NCI-H748 treated with DMSO at 0.1 percent for 48 hours (cell line): ENCODE measurements at places on chromosomes 16 and 17.

GRCh38 chr16:56048425-56049105 is 142.7 kb upstream of the GNAO1 start:
- no peak for DNase-seq

DNA sequence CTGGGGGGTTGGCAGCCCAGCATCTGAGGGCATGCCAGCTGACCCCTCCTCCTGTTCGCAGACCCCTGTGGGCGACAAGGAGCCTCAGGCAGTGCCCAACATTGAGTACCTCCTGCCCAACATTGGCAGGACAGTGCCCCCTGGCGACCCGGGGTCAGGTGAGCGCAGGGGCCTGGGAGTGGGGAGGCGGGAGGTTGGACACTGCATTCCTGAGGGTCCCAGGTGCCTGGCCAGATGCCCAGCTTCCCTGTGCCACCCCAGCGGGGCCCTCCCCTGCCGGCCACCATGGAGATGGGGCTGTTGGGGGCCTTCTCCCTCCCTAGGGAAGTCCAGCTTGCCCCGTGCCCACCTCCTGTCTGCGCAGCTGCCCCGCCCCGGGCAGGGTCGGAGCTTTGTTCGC is 70.1 kb downstream of the ARHGAP23 start:
- DNase-seq: no peak

GRCh38 chr17:44110823-44111633 is 12.4 kb downstream of the HDAC5 start:
- peak; percentile 63 for DNase-seq

DNA sequence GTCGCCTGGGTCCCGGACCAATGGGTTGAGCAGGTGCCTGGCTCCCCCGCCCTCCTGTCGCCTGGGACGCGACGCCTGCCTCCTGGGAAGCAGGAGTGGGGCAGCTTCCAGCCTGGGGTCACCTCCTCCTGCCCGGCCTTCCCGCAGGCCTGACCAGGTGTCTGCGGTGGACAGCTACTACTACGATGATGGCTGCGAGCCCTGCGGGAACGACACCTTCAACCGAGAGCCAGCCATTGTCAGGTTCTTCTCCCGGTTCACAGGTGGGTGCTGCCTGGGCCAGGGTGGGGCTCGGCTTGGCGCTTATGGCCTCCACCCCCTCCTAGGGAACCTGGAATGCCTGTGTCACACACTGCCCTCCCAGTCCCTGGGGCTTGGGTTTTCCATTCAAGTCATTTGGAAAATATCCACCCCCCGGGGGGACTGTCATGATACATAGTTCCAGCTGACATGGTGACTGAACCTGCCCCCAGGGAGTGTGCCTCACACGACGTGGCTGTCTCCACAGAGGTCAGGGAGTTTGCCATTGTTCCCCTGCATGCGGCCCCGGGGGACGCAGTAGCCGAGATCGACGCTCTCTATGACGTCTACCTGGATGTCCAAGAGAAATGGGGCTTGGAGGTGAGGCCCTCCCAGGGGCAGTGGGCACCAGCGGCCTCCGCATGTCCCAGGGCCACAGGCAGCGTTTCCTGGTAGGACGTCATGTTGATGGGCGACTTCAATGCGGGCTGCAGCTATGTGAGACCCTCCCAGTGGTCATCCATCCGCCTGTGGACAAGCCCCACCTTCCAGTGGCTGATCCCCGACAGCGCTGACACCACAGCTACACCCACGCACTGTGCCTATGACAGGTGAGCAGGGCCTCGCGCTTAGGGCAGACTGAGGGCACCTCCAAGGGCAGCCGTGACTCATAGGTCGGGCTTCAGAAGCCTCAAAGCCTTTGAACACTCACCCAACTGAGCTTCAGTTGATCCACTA is 2.3 kb downstream of the DNASE1 start:
- no peak for DNase-seq

DNA sequence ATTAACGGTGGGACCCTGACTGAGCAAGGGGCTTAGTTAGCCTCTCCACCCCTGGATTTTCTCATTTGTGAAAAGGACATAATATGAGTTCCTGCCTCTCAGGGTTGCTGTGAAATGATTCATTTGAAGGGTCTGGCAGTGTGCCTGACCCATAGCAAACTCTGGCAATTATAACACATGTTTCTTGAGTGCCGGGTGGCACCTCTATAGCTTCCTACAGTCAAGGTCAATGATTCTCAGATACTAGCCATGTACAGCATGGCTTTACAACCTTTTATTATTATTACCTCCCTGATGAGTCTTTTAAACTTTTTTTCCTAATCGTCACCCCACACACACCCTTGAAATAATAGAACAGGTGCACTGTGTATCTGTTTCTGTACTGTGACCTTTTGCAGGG is 42.1 kb downstream of the TMEM114 start:
- DNase-seq: no peak

GRCh38 chr17:11997147-11997971 is at the start of gene ZNF18:
TSS of gene ZNF18 (minus strand) at chr17:11997475. CDS start at chr17:11992829, 4,646 bp downstream.
- DNase-seq: peak; percentile 88

DNA sequence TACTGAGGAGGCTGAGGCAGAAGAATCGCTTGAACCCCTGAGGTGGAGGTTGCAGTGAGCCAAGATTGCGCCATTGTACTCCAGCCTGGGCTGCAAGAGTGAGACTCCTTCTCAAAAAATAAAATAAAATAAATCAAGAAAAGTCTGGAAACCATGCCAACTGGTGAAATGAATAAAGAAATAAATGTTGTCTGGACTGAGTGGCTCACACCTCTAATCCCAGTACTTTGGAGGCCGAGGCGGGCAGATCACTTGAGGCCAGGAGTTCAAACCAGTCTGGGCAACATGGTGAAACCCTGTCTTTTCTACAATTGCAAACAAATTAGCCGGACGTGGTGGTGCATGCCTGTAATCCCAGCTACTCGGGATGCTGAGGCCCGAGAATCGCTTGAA is 744 bp upstream of the LRRC37A3 start:
- no peak for DNase-seq

- DNase-seq: no peak
Measured at GRCh38 chr17:57557416-57557815, 187.7 kb downstream of the CCDC182 start.

GRCh38 chr17:50909765-50910605 is 43.8 kb upstream of the TOB1 start:
- DNase-seq: no peak

- DNase-seq: no peak
Measured at GRCh38 chr17:32515677-32516383, 29.0 kb downstream of the CDK5R1 start.

DNA sequence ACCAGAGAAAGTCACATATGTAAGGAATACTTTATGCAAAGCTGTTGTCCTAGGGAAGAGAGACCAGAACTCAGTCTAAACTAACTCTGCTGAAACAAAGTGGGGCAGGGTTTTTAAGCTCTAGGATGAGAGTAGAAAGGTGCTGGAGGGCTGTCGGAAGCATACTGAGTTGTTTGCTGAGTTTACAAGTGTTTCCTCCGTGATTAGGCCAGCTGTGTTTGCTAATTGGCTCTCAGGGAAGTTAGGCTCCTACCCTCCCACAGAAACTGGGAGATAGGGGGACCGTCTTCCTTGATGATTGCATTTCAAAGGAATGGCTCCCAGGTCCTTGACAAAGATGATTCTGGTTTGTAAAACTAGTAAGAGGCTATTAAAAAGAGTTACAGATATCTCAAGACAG is 24.4 kb upstream of the CRYM start:
- no peak for DNase-seq

- peak; percentile 29 for DNase-seq
Measured at GRCh38 chr17:56939869-56940484, 20.9 kb downstream of the COIL start.

DNA sequence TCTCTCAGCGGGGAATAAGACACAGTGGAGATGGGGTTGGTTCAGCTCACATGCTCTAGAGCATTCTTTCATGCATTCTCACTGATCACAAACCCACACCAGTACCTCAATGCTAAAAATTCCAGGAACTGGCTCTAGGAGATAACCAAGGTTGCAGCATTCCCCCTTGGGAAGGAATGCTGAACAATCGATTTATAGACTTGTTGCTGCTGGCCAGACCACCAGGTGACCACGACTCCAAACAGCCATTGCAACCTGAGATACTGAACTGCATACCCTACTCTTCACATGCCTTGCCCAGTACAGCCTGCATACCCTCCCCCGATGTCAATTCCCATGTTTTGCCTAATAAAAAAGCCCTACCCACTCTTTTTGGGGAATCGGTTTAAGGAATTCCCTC is 75.1 kb upstream of the GPRC5B start:
- DNase-seq: no peak

- DNase-seq: no peak
Measured at GRCh38 chr17:59190806-59191205, 19.0 kb upstream of the SMG8 start.

DNA sequence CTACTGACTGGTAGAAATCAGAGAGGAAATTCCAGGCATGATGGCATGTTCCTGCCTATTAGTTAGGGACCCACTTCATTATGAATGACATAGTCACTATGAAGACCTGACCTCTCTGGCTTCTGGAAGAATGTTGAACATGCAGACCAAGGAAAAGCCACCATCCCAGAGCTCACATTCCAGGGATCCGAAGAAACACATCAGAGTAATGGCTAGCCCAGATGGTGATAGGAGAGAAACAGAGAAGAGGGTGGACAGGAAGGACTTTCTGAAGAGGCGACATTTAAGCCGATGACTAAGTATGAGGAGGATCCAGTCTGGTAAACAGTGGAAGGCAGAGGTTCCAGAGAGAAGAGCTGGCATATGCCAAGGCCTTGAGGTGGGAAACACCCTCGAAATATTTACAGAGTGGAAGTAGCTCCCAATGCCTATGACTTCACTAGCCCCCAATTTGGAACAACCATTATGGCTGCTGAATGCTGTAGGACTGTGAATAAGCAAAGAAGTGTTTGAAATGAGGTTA is 216.2 kb downstream of the RBFOX1 start:
- DNase-seq: no peak

GRCh38 chr16:71264299-71264698 is 24.9 kb downstream of the CMTR2 start:
- DNase-seq: no peak

- DNase-seq: no peak
Measured at GRCh38 chr17:79286440-79286839, 211.8 kb downstream of the ENGASE start.

- peak; percentile 75 for DNase-seq
Measured at GRCh38 chr17:57567251-57567650, 177.8 kb downstream of the CCDC182 start.

- DNase-seq: no peak
Measured at GRCh38 chr17:57852092-57852954, 2.5 kb upstream of the MRPS23 start.

DNA sequence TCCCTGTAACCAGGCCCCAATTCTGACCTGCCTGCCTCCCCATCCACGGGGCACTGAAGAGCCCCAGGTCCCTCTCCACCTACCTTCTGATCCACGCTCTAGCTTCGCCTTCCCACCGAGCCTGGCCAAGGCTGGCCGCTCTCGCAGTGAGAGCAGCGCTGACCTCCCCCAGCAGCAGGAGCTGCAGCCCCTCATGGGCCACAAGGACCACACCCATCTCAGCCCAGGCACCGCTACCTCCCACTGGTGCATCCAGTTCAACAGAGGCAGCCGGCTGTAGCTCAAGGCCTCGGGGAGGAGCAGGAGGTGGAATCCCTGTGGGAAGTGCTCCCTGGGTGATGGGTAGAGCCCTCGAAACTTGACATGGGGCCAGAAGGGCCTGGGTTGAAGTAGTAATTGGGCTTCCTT is 8.4 kb upstream of the PLEKHG4 start:
- no peak for DNase-seq

DNA sequence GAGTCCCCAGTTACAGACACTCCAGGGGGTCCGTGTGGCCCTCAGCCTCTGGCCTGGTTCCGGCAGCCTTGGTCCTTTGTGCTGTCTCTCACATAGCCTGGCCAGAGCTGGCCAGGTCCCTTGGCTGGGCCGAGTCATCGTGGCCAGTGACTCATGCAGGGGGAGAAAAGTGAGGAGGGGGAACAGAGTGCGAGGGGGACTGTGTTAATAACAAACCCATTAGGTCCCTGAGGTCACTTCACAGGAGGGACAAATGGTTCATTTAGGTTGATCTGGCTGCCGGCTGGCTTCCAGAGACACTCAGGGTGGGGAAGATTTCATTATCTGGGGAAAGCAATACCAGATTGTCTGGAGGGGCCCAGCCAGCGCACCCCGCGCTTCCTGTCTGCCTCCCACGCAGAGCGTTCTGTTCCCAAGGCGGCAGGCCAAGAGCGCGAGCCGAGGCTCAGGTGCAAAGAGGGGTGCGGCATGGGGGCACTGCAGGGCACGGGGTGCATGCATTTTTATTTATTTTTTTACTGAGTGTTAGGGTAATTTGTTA is 223.1 kb downstream of the SEC14L1 start:
- DNase-seq: no peak

DNA sequence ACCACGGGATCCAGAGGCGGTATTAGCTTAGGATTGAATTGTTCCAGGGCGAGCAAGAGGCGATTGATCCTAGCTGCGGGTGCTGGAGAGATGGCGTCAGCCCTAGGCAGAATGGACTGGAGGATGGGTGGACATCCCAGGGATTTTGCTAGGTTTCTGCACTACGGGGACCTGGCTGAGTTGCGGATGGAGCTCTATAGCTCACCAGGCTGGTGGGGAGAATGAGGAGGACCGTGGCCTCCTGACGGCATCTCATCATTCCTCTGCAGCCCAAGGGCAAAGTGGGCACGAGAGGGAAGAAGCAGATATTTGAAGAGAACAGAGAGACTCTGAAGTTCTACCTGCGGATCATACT is 614 bp downstream of the TMEM208 start:
- no peak for DNase-seq

DNA sequence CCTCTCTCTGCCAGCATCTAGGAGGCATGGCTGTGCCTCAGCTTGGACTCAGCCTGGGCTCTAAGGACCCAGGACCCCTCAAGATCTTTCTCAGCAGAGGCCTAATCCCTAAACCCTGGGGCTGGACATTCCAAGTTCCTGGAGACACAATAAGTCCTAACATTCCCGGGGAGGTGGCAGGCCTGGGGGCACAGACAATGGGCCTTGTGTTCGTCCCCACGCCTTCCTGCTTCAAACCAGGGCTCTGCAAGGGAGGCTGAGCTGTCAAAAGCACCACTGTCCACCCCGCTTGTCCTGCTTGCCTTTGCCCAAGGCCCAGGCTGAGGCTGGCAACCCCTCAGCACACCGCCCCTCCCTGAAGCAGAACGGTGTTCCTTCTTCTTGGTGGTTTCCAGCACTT is 13.7 kb downstream of the SDK2 start:
- DNase-seq: no peak

- DNase-seq: no peak
Measured at GRCh38 chr17:76543826-76544545, 4.1 kb downstream of the PRCD start.

DNA sequence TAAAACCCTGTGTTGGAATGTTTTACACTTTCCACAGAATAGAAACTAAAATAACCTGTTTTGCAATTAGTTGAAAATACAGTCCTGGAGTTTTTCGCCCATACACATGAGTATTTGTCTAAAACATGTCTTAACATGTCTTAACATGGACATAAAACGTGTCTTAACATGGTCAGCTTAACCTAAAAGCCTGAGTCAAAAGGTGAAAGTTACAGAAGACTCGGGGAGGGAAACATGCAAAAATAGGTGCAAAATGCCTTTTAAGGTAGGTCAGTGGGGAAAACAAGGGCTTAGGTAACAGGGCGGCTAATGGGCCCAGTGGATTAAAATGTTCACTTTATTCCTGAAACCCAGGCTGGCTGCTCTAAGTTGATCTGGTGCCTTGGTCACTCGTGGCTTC is 56.1 kb upstream of the RBL2 start:
- DNase-seq: no peak

- no peak for DNase-seq
Measured at GRCh38 chr17:41658846-41659245, 29.8 kb upstream of the EIF1 start.
